ENCODE measurements at places on chromosomes 4 and X. TPM values are rescaled to one million over a fixed set of nuclear protein-coding genes. Genes with fewer than 3 reads are reported as not detected.
A peak's percentile ranks its signal among the peaks of the same experiment; 100 is the strongest.

Gene FAM9B
- total RNA-seq, result not detected

- H3K36me3 ChIP-seq, result no peaks in the 10 kb centered on the region
- no peaks in the 10 kb centered on the region for H3K4me1 ChIP-seq
- no peak overlapping the region for H3K4me3 ChIP-seq
- DNase-seq, result no peak
- H3K27ac ChIP-seq, result no peak overlapping the region
Observed at GRCh38 chr4:38332699-38333098, 331.3 kb upstream of the KLF3 start.

GRCh38 chr4:144582975-144583374 is 63.0 kb upstream of the HHIP start:
- no peak for DNase-seq
- no peaks in the 10 kb centered on the region for H3K36me3 ChIP-seq
- no peaks in the 10 kb centered on the region for H3K27me3 ChIP-seq
- no peaks in the 10 kb centered on the region for H3K4me1 ChIP-seq
- no peak overlapping the region for H3K27ac ChIP-seq
- no peak overlapping the region for H3K4me3 ChIP-seq

DNA sequence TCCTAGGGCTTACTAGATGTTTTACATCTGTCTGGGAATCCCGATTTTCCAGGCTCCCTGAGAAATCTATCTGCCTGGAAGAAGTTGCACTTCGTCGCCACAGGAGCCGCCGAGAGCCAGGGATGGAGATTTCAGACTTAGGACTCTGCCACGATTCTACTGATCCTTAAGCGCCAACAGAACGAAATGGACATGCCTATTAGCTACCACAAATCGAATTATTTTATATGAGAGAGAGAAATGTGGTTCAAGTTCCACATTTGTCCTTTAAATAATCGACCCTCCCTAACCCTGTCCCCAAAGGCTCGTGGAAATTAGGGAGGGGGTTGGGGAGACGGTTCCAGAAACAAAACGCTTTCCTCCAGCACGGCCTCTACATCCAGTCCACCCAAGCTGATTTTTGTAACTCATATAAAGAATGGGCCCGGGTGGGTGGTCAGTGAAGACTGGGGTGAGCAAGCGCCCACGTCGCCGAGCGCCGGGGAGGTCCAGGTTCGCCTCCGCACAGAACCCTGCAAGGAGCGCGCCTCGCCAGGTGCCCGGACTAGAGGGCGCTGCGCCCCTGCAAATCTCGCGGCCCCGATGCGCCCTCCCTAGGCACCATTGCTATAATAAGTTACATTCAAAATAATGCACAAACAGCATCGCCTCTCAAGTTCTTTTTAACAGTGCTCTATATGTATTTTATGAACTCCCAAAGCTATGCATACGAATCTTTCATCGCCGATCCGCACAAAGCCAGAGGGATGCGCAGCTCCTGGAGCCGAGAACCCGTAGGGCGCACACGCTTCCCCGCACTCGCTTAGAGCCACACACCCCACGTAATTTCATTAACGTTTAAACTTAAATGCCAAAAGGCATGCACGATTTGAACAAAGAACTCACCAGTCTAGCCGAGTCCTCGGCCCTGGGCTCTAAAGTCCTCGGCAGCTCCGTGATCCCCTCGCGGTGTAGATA is 2.1 kb upstream of the FAT1 start:
- peaks cover 14% of the 10 kb centered on the region for H3K36me3 ChIP-seq
- peak; percentile 51 for DNase-seq
- H3K27me3 ChIP-seq, result no peaks in the 10 kb centered on the region
- H3K27ac ChIP-seq, result peak overlapping the region; percentile 90
